ENCODE measurements at places on chromosomes 11 and 22. TPM values are rescaled to one million over a fixed set of nuclear protein-coding genes. Genes with fewer than 3 reads are reported as not detected.

The ACR gene
- polyA plus RNA-seq, result not detected

The LRFN4 gene
- polyA plus RNA-seq, result 2.9 TPM

The NELL1 gene
- not detected for polyA plus RNA-seq

The ARFGAP2 gene
- 134 TPM for polyA plus RNA-seq

The CALCA gene
- polyA plus RNA-seq, result not detected

The CATSPERZ gene
- not detected for polyA plus RNA-seq

The MPPED2 gene
- polyA plus RNA-seq, result not detected

The ACCS gene
- polyA plus RNA-seq, result 1.6 TPM

The MAP6 gene
- polyA plus RNA-seq, result not detected

The TRPM5 gene
- polyA plus RNA-seq, result not detected

The OR10A5 gene
- not detected for polyA plus RNA-seq

The IFITM5 gene
- polyA plus RNA-seq, result not detected

The NFAM1 gene
- polyA plus RNA-seq, result 0.05 TPM

The HIKESHI gene
- polyA plus RNA-seq, result 143 TPM

The DBX1 gene
- polyA plus RNA-seq, result not detected

The PNPLA5 gene
- not detected for polyA plus RNA-seq

The SPATA19 gene
- polyA plus RNA-seq, result not detected

The CRYBB3 gene
- polyA plus RNA-seq, result not detected

The LSP1 gene
- 253 TPM for polyA plus RNA-seq

The MUC2 gene
- polyA plus RNA-seq, result not detected

Data from CD4-positive, alpha-beta memory T cell (primary cell).